ENCODE measurements at places on chromosomes 2 and 18.

DNA sequence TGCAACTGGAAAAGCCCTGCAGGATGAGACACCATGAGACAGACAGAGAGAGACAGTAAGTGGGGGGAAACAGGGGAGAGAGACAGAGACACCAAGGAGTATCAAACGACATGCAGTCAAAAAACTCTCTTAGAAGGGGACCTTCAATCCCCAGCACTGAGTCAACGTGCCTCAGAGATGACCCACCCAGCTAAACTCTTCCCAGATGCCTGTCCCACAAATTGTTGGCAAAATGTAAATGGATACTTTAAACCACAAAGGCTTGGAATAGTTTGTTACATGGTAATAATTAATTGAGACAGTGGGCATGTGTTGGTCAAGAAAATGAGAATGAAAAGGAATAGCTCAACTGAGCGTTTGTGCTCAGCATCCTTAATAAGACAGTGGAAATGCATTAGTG lies 98.3 kb downstream of the GRB14 start:
- DNase-seq = no peak

GRCh38 chr2:197369228-197369932 lies 58.8 kb upstream of the ANKRD44 start:
- DNase-seq = no peak

- no peak for DNase-seq
Observed at GRCh38 chr2:195214072-195214471, 443.0 kb upstream of the SLC39A10 start.

GRCh38 chr2:52343706-52344266 lies 1311.9 kb upstream of the NRXN1 start:
- DNase-seq = no peak

DNA sequence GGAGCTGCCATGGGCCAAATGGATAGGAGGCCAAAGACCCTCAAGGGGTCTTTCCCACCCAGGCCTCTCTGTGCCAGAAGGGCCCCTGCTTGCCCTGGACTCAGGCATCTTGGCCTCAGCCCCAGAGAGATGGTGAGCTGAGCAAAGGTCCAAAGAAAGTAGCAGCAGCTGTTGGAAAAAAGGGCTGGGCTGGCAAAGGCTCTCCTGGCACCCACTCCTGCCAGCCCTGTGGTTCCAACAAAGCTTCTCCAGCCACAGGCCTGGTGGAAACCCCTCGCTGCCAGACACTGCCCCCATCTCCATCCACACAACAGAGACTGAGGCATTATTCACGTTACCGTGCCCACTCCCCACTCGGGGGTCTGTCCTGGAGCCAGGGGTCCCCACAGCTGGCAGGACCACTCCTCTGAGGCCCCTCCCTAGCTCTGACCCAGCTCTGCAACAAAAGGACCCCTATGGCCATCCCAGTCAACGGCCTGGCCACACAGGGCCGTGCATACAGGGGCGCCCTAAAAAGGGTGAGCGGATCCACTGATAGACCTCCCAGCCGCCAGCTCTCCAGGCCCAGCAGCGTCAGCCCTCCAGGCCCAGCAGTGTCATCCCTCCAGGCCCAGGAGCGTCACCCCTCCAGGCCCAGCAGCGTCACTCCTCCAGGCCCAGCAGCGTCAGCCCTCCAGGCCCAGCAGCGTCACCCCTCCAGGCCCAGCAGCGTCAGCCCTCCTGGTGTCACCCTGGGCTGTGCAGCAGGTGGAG lies 10.1 kb downstream of the BIN1 start:
- DNase-seq = no peak

- no peak for DNase-seq
Observed at GRCh38 chr18:6449213-6449612, 34.5 kb upstream of the L3MBTL4 start.

DNA sequence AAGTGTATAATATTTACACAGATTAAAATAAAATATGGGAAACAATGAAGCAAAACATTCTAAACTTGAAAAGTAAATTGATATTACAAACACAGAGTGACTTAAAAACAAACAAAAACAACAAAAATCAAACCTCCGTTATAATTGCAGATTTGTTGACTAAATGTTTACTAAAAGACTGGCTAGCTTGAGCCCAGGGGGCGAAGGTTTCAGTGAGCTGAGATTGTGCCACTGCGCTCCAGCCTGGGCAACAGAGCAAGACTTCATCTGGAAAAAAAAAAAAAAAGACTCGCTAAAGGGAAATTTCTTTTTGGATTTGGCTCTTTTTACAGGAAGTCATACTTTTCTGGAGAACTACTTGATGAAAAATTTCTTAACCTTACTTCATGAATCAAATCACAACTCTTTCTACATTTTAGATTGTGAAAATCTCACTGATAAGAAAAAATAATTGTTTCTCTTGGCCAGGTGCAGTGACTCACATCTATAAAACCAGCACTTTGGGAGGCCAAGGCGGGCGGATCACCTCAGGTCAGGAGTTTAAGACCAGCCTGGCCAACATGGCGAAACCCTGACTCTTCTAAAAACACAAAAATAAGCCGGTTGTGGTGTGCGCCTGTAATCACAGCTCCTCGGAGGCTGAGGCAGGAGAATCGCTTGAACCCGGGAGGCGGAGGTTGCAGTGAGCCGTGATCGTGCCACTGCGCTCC lies 9.7 kb downstream of the TFPI start:
- no peak for DNase-seq

DNA sequence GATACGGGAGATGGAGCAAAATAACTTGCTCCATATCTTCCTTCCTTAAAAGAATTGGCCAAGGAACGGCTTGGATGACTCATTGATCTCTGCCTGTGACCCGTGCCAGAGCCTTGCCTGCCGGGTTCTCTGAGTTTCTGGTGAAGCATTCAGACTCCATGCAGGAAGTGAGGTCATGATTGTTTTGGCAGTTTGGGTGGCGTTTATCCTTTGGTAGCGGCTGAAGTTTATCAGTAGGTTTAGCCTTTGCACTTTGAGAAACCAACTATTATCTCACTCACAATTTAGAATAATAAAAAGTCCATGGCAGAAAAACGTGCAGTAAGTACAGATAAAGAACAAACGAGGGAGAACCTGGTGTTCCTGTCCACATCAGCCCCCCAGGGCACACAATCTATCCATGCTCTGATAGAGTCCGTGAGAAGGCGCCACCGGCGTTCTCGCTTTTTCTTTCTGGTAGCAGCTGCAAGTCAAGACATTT lies 15.0 kb upstream of the CTAGE1 start:
- DNase-seq = no peak

GRCh38 chr2:239596253-239596652 lies 195.4 kb upstream of the HDAC4 start:
- no peak for DNase-seq

GRCh38 chr18:78813936-78814710 lies 165.5 kb upstream of the SALL3 start:
- DNase-seq = no peak

- DNase-seq = peak; percentile 73
Observed at GRCh38 chr2:27264753-27265535, 2.1 kb upstream of the SLC30A3 start.

- DNase-seq = no peak
Observed at GRCh38 chr18:79950515-79951341, 725 bp downstream of the SLC66A2 start.

- no peak for DNase-seq
Observed at GRCh38 chr2:75600461-75601011, 39.8 kb upstream of the EVA1A start.

- no peak for DNase-seq
Observed at GRCh38 chr2:12177455-12178288, 431.2 kb downstream of the LPIN1 start.

- DNase-seq = no peak
Observed at GRCh38 chr2:208529796-208530195, 123.2 kb downstream of the PTH2R start.

DNA sequence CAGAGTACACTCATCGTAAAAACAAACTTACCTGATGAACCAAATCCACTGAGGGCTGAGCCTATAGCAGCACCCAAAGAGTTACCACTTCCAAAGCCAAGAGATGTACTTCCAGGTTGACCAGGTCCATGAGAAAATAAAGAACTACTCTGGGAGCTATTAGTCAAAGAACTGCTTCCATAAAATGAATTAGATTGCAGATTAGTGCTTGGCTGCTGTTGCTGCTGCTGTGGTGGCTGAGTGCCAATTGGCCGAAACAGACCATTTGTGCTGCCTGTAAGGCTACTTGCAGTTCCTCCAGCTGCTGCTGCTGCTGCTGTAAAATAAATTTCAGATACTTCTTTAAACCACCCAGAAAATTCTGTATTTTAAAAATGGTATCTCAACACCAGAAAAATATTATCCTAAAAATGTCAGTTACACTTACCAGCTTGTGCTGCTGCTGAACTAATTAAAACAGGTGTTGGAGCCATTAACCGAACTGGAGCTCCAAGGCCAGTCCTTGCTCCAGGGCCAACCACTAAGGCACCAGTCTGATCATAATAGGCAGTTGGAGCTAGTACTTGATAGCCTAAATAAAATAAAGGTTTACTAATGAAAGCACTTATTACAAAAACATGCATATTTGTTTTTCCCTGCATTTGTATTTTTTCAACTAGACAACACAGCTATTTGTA lies 58.1 kb upstream of the SDC1 start:
- DNase-seq = no peak

DNA sequence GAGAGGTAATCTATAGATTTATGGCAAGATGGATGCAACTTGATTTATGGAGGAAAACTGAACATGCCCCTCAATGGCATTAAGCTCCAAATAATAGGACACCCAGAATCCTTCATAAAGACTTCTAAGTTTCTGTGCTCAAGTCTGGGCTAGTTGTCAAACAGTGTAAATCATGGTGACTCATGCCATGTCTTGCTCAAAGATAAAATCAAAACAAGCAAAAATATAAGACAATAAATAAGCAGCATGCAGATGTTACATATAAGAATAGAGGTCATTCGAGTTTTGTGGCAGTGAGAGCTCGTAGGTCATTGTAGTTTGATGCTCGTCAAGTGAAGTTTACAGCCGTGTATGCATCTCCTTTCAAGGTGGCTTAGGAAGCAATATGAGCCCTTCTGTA lies 403.2 kb downstream of the THSD7B start:
- no peak for DNase-seq

GRCh38 chr18:49071778-49072177 lies 121.0 kb upstream of the SMAD7 start:
- DNase-seq = no peak

GRCh38 chr2:240280621-240281020 lies 140.2 kb upstream of the OTOS start:
- DNase-seq = no peak

DNA sequence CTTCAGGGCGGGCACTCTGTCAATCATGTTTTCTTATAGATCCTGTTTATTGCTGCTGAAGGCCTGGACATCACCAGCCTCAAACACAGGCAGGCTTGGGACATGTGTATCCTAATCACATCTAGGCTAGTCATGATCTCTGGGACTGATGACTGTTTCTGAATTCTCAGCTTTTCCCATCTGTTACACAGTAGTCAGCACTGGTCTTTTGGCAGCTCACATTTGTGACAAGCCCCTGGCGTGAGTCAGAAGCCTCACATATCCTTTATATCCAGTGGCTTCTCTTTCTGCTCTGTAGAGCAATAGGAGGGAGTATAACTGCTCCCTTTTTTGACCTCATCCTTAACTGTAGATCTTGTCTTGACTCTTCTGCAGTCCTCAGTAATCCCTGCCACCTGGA lies 4.5 kb downstream of the SEMA4F start:
- DNase-seq = no peak

DNA sequence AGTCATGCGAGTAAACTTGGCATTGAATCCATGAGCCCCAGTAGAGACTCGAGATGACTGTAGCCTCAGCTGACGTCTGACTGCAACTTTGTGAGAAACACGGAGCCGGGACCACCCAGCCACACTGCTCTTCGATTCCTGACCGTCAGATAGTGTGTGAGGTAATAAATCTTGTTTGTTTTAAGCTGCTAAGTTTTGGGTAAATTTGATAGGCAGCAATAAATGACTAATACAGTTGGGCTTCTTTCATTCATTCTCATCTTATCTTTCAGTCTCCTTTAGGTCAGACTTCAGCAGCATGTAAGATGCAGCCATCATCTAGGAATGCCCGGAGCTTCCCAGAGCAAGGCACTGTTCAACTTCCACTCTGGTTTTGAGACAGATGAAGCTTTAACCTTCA lies 8.0 kb upstream of the KLHL29 start:
- no peak for DNase-seq

GRCh38 chr18:80157708-80158343 lies 48.8 kb downstream of the ADNP2 start:
- peak; percentile 63 for DNase-seq

DNA sequence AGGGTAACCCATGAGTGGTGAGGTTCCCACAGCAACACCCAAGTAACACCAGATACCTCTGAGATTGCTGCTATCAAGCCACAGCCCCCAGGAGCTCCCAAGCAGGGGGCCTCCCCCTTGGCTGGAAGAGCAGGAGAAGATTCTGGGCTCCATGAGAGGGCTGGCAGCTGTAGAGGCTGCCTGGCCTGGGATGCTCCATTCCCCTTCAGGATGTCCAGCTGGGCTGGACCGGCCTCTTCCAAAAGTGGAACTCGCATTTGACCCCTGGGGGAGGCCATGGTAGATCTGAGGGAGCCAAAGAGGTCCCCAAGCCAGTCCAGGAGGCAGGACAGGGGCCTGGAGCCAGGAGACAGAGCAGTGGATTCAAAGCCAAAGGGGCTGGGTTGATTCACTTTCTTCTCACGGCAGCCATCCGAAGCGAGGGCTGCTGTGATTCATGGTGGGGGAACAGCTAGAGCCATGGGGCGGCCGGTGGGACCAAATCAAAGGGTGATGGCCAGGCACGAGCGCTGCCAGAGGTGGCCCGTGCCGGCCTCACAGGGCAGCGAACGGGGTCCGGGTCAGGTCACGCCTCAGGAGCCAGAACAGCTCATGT lies 95.3 kb upstream of the ID2 start:
- DNase-seq = no peak

DNA sequence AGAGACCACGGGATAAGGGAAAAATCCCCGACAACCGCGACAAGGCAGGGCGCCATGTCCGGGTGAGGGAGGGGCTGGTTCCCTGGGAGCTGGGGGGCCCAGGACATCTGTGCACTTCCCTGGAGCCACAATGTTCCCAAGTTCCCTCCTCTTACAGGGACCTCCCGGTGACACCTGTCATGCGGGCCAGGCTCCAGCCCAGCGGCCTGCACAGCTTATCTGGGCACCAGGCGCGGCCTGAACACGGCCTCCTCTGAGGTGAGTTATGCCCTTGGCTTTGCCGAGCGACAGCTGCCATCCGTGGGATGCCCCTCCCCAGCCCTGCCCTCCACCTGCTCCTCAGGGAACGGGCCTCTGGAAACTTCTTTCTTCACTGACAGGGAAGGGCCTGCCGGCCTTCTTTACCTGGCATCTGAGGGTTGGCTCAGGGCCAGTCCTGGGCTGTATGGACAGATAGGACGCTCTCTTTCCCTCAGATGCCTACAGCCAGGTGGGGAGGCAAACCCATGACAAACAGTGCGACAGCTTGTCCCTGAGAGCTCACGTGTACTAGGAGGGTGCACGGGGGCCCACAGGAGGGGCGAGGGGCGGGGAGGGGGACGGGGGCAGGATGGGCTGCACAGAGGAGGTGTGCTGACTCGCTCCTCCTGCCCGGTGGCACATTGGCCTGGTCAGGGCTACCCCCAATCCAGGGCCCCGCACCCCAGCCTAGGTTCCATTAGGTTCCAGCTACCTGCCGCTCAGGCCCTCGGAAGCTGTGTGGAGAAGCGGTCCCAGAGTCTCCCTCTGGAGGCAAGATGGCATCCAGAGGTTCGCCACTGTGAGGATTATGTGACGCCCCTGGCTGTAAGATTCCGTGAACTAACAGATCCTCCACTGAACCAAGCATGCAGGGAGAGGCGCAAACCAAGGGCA lies 34.9 kb upstream of the HPCAL1 start:
- DNase-seq = no peak

- DNase-seq = no peak
Observed at GRCh38 chr2:102085238-102085637, 57.3 kb upstream of the IL1R1 start.

- DNase-seq = no peak
Observed at GRCh38 chr2:149033716-149034115, 4.8 kb upstream of the LYPD6B start.

Measured in neuronal stem cell (in vitro differentiated cells).